COR-L47 (cell line): ENCODE measurements at places on chromosomes 7 and 10.

DNA sequence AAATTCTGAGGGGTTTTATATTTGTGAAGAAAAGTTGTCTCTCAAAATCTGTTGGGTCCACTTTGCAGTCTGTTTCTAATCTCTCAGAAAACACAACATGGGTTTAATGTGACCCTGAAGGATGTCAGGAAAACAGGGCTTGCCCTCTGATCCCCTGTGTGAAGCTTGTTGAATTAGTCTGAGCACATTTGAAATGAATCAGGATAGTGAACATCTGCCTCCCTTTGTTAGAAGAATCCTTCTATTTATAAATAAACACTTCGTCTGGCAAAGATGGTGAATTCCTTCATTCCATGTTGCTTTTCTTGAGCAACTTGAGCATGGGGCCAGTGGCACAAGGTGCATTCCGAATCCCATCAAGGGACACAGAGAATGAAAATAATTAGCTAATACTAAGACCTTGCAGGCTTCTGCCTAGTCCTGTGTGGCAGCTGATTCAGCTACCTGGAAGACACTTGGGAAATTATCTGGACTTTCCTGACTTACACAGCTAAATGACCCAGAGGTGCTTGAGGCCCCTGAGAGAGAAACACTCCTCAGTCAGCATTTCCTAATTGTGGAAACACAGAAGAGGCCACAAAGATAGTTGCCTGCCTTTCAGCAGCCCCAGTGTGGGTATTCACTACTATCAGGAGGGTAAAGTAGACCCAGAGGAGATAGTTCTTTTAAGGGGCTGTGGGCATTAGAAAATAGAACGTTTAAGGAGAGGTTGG, 305.5 kb downstream of the C7orf25 start:
- DNase-seq, result no peak

- DNase-seq, result no peak
Observed at GRCh38 chr7:2299870-2300512, 14.2 kb downstream of the SNX8 start.

GRCh38 chr7:69790977-69791724, 192.9 kb downstream of the AUTS2 start:
- peak; percentile 92 for DNase-seq

- DNase-seq, result no peak
Observed at GRCh38 chr10:44873160-44873559, 38.0 kb upstream of the TMEM72 start.

DNA sequence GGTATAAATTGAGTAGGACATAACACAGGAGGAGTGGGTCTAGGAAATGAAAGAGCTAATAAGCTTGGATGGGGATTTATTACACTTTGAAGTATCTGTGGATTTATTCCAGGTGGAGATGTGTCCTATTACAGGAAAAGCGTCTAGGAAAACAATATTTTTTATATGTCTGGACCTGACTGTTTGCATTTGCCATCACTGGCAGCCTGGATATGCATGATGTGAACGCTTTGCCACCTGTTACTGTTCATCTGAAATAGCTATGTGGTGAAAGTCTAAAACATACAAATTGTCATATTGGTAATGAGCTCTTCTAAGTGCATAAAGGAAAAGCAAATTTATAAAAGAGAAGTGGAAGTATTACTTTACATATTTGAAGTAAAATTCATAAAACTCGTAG, 31.6 kb upstream of the AGMO start:
- no peak for DNase-seq

GRCh38 chr10:47054974-47055373, 143.7 kb downstream of the PTPN20 start:
- DNase-seq, result no peak

DNA sequence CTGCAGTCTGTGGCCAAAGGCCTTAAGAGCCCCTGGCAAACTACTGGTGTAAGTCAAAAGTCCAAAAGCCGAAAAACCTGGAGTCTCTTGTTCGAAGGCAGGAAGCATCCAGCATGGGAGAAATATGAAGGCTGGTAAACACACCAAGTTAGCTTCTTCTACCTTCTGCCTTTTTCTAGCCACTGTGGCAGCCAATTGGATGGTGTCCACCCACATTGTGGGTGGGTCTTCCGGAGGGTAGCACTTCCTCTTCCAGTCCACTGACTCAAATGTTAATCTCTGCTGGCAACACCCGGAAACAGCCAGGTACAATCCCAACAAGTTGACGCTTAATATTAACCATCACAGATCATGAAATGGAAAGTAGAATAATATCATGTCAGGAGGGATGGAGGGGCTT, 827.6 kb downstream of the SORCS1 start:
- DNase-seq, result no peak

- no peak for DNase-seq
Observed at GRCh38 chr7:4668510-4668847, 13.6 kb upstream of the FOXK1 start.

DNA sequence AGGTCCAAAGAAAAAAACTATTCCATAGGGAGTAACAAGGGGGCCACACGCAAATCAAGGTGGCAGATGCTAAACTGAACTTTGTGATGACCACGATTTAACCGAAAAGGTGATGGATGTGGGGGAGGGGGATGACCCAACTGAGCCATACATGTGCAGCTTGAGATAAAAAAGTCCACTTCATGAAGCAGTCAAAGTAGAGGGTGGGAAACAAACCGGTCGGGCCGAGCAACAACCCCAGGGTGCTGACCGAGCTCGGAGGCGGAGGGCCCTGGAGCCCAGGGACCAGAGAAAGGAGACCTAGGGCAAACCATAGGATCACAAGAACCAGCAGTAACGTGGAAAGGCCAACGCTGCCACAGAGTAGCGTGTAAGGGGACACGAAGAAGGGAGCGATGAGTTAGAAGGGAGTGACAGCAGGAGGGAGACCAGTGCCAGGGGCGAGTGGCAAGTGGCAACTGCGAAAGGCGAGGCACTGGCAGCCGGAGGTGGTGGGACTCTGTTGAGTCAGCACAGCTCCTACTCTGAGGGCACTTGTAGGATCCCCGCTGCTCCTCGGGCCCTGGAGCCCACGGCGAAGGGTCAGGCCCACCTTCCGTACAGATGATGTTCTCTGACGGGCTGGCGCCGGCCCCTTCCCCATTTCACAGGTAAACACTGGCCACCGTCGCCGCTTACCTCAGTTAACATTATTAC, 540 bp downstream of the SNX13 start:
- DNase-seq, result no peak

GRCh38 chr10:73366381-73367298, 8.0 kb upstream of the CFAP70 start:
- no peak for DNase-seq

- DNase-seq, result no peak
Observed at GRCh38 chr7:18399436-18400235, 95.9 kb upstream of the HDAC9 start.

- DNase-seq, result no peak
Observed at GRCh38 chr10:60644436-60645130, 133.7 kb upstream of the CDK1 start.

- DNase-seq, result no peak
Observed at GRCh38 chr7:142593106-142593505, 156.2 kb upstream of the PRSS1 start.

- peak; percentile 52 for DNase-seq
Observed at GRCh38 chr7:5423306-5423975, at the start of gene TNRC18. TSS of gene TNRC18 (minus strand) at chr7:5423834. CDS start at chr7:5421246, 2,588 bp downstream.

GRCh38 chr10:773562-774161, 84.2 kb upstream of the DIP2C start:
- no peak for DNase-seq

- DNase-seq, result no peak
Observed at GRCh38 chr7:38312821-38313220, 39.4 kb upstream of the TARP start.

- no peak for DNase-seq
Observed at GRCh38 chr10:47361293-47361692, 13.1 kb downstream of the RBP3 start.
